ENCODE measurements at places on chromosomes 5 and 9.

DNA sequence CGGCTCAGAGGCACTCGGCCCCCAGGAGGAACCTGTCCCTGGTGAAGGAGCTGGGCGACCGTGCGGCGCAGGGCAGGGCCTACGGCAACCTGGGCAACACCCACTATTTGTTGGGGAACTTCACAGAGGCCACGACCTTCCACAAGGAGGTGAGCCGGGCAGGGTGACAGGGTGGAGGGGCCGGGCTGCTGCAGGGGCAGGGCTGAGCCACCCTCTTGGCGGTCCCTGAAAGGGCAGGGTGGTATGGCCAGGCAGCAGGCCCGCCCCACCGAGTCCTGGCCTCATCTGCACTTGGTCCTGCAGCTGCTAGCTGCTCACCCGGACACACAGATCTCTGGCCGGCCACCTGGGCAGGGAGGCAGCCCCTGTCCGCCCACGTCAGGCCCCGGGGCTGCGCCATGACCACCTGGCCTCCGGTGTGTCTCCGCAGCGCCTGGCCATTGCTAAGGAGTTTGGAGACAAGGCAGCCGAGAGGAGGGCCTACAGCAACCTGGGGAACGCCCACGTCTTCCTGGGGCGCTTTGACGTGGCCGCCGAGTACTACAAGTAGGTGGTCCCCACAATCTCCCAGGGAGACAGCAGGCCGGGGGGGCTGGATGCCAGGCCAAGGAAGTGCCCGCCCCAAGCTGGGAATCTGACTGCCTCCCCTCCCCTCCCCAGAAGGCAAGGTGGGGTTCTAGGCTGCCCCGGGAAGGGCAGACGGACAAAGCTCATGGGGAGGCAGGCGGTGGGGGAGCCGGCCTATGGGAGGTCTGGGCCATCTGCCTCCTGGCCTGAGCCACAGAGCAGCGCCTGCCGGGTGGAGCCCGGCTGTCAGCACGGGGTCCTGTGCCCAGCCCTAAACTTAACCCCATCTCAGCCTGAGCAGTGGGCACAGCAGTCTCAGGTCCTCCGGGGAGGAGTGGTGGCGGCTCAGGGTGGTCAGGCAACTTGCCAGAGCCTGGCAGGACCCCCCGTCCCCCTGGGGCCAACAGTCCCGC, 10.4 kb downstream of the GPSM1 start:
- no peak for DNase-seq

GRCh38 chr9:7366121-7366520, 433.5 kb downstream of the DMAC1 start:
- no peak for DNase-seq

- DNase-seq: no peak
Measured at GRCh38 chr9:21778304-21778703, 24.1 kb upstream of the MTAP start.

DNA sequence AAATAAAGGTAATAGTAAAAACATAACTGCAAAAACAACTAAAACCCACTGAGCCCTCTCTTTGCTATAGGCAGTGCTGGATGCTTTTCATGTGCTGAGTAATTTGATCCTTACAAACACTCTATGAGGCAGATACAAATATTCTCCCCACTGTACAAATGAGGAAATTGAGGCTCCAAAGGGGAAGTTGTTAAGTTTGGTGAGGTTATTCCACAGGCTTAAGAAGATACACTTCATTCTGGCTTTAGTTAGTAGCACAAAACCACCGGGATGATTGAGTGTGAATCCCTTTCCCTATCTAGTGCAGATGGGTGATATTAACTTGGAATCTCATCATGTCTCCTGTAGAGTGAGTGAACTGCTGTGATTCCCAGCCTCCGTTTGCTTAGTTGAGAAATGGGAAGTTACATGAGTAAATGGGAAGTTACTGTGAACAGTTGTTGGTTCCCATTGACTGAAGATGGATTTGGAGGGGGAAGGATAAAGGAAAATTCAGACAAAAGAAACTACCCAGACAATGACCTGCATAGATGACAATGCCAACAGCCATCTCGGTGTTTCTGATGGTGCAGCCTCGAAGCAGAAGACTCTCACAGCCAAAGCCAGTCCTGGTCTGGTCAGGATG, 208.3 kb downstream of the ATP10B start:
- no peak for DNase-seq

- no peak for DNase-seq
Measured at GRCh38 chr5:110056580-110057114, 366.9 kb downstream of the MAN2A1 start.

- DNase-seq: no peak
Measured at GRCh38 chr9:89985068-89985467, 380.3 kb downstream of the GADD45G start.

DNA sequence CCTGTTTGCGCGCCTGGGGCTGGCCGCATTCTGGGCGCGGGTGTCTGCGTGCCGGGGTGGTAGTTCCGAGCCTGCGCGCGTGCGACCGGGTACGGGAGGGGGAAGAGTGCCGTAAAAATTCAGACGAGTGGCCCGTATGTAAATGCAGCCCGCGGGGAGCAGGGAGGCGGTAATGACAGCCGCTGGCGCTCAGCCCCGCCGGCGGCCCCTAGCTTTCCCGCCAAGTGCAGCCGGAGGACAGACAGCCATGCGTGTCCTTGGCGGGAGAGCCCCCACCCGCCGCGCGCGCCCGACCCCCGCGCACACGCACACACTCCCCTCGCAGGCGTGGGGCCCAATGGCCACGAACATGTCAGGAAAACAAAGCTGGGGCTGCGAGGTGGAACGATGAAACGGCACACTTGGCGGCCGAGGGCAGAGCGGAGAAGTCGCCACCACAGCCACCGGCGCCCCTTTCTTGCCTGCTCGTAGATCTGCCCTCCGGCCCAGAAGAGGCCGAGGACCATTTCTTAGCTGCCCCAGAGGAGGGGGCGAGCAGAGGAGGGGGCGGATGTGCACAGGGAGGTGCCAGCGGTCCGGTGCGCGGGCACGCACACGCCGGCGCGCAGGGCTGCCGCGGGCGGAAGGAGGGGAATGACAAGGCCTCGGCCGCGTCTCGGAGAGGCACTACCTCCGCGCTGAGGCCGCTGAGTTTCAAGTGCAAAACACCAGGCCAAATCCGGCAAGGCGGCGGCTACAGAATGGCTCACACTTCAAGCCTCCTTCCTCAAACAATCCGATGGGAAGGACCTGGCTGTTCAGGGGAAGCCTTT, 208.4 kb downstream of the MEF2C start:
- DNase-seq: no peak

Data from activated naive CD4-positive, alpha-beta T cell (primary cell).